ENCODE measurements at places on chromosomes 3 and 15.

GRCh38 chr3:64104691-64105111, 81.4 kb upstream of the PSMD6 start:
- no peak for DNase-seq

DNA sequence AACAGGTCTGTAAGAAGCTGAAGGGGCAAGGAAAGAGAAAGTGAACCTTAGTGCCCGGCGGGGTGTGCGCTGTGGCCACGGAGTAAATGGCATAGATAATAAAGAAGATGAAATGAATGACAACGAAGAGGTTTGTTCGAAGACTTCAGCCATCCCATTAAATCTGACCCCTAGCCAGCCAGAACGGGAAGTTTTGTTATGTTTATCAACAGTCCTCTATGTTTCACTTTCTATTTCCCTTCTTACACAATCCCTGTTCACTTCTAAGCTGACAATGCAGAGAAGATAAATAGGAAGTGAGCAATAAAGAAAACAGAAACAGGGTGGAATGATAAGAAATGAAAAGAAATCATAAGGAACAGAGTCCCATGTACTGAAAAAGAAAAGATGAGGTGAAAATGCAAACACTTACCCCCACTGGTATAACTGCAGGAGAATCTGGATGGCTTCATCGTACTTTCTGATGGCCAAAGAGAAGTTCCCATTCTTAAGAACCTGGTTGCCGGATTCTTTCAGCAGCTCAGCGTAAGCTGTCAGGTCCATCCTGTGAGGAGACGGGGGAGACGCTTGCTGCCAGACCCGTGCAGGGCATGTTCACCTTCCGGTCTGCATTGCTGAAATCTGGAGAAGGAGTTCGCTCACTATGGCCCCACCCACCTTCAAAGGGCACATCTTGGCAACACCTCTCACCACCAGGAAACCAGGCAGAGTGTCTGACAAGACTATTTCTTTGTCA, 36.8 kb downstream of the TRANK1 start:
- peak; percentile 20 for DNase-seq

DNA sequence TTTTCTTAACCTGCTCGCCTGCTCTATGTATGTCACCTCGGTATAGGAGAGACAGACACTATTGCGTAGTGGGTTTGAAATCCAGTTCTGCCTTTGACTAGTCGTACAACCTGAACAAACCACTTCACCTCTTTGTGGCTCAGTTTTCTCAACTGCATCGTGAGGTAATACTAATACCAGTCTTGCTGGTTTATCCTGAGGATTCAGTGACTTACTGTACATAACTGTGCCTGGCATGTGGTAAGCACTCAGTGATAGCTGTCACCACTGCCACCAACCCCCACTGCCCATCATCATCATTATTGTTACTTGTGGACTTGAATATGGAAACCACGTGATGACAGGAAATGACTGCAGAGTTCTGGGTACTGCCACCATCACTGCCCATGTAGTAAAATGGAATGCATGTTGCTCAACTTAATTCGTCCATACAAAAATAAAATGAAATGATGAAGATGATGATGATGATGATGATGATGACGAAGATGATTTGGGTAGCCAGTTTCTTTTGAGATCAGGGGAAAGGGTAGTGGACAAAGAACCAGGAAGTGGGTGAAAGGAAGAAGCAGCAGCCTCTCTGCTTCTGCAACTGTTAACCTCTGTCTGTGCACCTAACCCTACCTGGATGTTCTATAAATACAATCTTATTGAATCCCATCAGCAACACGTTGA, 228.1 kb downstream of the FEZF2 start:
- DNase-seq, result no peak

DNA sequence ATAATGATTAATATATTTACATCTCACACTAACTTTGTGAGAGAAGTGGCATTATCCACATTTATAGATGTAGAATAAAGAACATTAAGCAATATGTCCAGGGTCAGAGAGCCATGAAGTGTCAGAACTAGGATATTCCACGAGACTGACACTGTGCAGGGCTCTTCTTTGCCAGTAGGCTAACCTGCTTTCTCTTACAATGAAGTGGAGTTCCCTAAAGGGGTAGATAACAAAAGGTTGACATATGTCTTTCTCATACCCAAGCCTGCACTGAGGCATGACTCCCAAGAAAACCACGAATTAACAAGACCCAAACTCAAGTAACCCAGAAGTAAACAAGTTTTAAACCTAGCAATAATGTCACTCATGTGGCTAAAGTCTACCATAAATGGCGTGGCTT, 191.5 kb upstream of the SLC2A2 start:
- DNase-seq, result no peak

- no peak for DNase-seq
Measured at GRCh38 chr3:133023362-133023761, 14.8 kb upstream of the TMEM108 start.

- DNase-seq, result no peak
Measured at GRCh38 chr3:37622999-37623883, 238.4 kb upstream of the CTDSPL start.

DNA sequence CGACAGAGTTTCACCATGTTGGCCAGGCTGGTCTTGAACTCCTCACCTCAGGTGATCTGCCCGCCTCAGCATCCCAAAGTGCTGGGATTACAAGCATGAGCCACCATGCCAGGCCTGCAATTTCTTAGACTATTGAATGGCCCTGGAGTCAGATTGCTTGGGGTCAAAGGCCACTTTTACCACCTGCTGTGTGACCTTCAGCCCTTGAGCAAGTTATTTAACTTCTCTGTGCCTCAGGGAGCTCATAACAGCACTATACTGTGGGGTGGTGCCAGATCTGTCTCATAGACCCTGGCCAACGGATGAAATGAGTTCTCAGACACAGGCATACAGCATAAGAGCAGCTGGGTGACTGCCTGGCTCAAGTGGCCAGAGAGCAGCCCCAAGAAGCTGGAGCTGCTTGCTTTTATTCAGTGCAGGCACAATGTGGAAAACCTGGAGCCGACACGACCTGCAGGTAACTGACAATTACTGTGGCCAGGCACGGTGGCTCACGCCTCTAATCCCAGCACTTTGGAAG, 44.9 kb upstream of the FURIN start:
- no peak for DNase-seq

GRCh38 chr15:75368689-75369239, 357 bp upstream of the MAN2C1 start:
- no peak for DNase-seq

- DNase-seq, result no peak
Measured at GRCh38 chr3:195270079-195270816, 711 bp downstream of the XXYLT1 start.

All from stimulated activated CD4-positive, alpha-beta T cell treated with anti-CD3 and anti-CD28 coated beads, Interleukin-1b, Interleukin-23, amount 100 ng/mL, for 1 hour (primary cell).